ENCODE measurements at places on chromosomes 5 and 9.

- DNase-seq, result peak; percentile 50
Measured at GRCh38 chr5:156402387-156402921, 75.5 kb downstream of the SGCD start.

GRCh38 chr9:30036558-30036957, 2347.9 kb upstream of the ACO1 start:
- no peak for DNase-seq

GRCh38 chr9:129619787-129620668, 873 bp downstream of the C9orf50 start:
- DNase-seq, result no peak

- no peak for DNase-seq
Measured at GRCh38 chr9:115200711-115201505, 83.0 kb upstream of the TNC start.

DNA sequence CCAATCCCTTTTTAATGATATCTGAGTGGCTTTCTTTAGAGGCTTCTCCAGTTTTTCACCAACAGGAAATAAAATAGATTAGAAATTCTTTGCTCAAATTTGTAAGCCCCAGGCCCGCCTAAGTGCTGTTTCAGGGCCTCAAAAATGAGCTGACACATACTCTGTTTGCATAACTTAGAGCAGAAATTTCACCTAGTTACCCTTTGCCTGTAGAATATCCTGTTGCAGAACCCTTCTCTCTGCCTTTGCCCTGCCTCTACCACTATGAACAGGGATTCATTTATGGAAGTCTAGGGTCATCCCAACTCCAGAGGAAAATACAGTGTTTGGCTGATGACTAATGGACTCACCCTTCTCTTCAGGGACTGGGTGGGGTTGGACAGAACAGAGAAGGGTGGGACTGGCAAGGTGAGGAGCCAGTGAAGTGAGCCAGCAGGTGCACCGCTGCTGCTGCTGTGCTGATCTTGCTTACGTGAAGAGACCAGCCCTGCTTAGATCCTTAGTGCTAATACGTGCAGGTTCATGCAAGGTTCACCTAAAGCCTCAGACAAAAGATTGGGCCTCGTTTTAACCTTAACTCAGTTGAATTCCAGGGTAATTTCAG, 22.8 kb downstream of the OSTF1 start:
- DNase-seq, result no peak

DNA sequence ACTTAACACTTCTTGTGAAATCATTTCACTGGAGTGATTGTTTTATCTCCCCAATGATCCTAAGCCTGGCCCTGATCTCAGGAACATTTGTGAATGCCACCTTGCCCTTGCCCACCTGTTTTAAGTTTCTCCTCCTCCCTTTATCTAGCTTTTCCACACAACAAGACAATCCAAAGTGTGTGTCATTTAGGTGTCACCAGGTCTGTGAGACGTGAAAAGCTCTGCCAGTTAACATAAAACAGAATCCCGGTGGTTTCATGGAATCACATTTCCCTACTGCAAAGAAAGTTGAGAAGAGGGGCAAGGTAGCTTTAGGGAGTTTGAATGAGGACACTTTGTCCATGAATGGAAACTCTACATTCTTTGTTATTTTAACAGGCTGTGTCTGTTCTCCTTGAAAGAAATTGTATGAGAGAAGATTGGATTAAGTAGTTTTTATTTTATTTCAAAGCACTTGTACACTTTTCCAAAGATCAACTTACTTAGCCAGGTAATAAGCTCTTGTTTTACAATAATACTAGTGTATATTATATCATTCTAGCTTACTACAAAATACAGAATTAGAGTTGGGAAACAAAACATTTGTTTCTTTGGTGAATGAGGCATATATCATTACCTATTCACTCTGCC, 239.0 kb downstream of the ISL1 start:
- no peak for DNase-seq

GRCh38 chr9:6415266-6415665, 2.3 kb downstream of the UHRF2 start:
- DNase-seq, result no peak

- DNase-seq, result no peak
Measured at GRCh38 chr9:13160051-13160450, 119.4 kb downstream of the MPDZ start.

DNA sequence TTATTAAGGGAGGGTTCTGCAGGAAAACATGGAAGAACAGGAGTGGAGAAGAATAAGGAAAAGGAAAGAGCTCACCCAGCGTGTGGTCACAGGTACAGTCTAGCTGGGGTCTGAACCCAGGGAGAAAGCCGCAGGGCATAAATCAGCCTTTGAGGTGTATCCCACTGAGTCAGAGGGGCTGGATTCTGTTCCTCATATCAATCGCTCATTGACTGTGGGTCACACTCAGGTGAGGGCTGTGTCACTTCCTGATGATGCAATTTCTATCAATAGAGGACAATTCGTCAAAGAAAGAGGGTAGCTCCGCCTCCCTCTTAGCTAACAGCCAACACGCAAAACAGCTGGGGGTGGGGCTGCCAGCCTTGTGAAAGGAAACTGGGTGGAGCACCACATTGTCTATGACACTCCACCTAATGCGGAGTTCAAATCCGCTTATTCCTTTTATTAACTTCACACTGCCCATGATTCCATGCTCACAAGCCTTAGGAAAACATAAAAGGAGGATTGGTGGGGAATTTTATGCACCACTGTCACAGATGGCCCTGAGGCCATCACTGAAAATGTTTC, 176.2 kb downstream of the ICE1 start:
- DNase-seq, result peak; percentile 36

GRCh38 chr5:3225201-3225960, 370.3 kb upstream of the IRX1 start:
- no peak for DNase-seq

DNA sequence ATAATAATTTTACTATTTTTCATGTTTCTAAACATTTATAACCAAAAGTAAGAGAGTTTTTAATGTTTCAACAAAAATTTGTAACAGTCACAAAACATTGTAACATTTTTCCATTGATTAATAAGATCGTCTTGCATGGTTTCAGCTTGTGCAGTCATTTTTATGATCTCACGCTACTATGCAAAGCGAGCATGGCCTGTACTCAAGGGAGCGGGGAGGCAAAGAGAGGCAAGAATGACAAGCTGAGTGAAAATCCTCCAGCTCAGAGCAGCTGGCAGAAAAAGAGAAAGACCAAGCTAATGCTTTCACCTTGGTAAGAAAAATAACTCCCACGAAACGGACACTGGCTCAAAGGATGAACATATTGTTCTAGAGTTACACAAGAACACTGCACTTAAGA, 90.0 kb upstream of the SV2C start:
- DNase-seq, result no peak

DNA sequence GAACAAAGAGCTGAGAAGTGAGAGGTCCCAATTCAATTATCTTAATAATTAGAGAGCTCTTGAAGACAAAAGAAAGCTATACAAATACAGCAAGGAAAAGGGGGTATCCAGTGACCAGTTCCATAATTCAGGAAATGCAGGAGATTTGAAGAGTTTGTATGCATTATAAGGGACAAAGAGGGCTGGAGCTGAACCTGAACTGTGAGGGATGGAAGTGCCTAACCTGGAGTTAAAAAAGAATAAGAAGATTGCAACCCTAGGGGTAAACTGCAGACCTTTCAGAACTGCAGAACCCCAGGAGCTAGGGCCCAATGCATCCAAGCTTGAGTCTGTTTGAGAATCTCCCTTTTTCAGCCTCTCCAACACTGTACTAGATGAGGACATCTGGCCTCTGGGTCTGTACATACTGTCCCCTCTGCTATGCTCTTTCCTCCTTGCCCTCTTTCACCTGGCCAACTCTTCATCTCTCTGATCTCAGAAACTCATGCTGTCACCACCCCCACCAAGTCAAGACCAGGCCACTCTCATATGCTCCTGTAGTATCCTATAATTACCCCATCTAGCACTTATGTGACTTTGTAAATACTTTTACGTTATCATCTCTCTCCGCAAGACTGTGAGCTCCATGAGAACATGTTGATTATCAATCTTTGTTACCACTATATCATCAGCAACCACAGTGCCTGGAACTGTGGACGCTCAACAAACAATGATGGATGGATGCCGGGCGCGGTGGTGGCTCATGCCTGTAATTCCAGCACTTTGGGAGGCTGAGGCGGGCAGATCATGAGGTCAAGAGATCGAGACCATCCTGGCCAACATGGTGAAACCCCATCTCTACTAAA, 6.6 kb upstream of the PRKACG start:
- DNase-seq, result no peak

- no peak for DNase-seq
Measured at GRCh38 chr9:129702589-129703520, 37.4 kb downstream of the PRRX2 start.

DNA sequence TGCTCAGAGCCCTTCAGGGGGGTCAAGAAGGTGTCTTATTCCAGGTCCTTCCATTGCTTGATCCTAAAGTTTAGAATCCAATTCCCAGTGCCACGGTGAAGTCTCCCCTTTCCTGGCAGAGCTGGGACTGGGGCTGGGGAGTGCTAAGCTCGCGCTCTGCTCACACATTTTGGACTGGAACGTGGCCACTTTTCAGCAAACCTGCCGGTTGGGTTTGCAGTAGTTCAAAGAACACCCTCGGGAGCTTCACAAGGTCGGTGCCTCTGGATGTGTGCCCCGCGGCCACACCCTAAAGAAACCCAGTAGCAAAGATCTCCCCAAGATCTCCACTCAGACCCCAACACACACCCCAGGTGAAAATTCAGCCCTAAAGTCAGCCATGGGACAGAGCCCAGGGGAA, at the start of gene C9orf152:
Gene C9orf152 (minus strand): TSS at position 129 of the 400 bp plus-strand sequence. CDS start 580 bp downstream, outside the sequence.
- no peak for DNase-seq

- DNase-seq, result no peak
Measured at GRCh38 chr5:141521244-141521781, 32.4 kb downstream of the PCDHGC5 start.

- DNase-seq, result no peak
Measured at GRCh38 chr5:32805971-32806638, 95.0 kb downstream of the NPR3 start.

DNA sequence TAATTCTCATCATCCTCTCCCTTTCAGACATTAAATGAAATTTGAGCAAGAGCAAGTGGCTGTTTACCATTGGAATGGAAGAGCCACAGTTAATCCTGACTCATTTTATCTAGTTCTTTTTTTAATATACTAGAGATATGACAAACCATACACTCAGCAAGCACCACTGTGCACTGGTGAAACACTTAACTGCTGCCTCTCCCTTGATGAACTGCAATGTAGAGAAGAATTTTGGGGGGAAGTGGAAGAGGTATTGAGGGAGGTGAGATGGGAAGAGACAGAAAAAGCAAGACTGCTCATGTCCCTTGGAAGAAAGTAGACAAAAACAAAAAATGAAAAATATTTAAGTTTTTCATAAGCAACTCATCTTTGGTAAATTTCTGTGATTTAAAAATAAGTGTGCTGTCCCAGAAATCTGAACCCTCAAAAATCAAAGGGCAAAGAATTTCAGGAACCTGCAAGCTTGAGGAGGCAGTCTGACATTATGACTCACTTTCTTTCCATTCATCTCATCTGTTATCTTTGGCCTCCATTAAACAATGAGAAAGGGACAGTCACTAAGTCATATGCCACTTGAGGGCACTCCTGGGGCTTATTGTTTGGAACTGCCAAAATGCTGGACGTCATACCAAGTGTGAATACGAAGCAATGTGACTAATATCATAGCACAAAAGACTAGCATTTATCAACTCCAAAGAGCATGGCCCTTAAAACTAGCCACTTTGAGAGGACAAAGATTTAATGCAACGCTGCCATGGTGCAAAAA, 566.8 kb upstream of the DMAC1 start:
- DNase-seq, result no peak

DNA sequence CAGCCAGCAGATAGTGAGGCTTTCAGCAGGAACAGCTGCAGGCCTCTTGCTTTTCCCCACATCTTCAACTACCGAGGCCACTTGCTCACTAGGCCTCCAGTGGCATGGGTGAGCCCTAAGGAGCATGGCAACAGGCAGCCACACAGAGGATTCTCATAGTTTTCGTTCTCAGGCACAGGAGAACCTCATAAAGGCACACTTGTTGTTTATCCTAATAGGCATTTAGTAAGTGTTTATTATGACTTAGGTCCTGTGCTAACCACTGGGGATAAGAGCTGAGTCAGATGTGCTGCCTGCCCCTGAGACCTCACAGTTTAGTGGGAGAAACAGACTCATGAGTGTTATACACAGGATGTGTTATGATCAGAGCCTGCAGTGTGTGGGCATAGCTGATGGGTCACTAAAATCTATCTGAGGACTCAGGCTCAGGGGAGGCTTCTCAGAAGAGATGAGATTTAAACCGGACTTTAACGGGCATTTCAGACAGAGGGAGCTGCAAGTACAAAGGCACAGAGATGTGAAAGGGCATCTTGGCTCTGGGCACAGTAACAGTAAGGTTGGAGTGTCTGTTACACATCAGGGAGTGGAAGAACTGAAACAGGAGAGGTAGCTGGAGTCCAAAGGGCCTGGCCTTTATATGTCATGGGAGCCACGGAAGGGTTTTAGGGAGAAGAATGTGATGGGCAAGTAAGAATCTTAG, 21.0 kb upstream of the HEMGN start:
- no peak for DNase-seq

DNA sequence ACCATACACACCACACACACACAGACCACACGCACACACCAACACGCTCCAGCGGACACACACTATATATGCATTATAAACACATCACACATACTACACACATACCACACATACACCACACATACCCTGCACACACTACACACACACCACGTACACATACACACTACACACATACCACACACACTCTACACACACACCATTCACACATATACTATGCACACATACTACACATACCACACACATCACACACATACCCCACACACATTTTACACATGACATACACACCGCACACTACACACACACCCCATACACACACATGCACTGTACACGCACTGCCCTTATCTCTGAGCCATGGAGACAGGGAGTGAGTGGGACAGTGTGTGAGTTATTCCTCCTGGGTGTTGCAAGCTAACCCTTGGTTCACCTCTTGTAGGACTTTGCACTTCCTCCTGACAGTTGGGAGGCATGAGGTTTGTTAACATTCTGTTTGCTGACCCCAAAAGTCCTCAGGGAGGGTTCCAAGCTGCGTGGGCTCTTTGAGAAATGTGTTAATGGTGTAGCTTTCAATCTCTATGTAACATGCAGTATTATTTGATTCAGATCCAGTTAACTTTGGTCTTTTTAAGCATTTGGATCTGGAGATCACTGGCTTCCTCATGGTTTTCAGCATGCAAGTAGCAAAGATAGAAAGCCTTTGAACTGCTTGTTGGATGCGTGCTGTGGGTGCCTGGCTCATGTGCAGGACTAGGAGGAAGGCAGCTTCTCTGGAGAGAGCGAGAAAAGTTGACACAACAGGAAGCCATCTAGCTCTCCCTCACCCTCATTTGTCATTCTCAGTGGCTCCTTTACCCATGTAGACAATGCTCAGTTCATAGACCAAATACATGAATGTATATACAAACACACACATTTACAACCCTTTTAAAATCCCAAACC, 13.7 kb downstream of the IL31RA start:
- no peak for DNase-seq

All from NCI-H748 treated with DMSO at 0.1 percent for 48 hours (cell line).